ENCODE measurements at places on chromosomes 7 and 10.

- peak; percentile 68 for DNase-seq
Observed at GRCh38 chr10:125812128-125812750, 10.8 kb downstream of the UROS start.

DNA sequence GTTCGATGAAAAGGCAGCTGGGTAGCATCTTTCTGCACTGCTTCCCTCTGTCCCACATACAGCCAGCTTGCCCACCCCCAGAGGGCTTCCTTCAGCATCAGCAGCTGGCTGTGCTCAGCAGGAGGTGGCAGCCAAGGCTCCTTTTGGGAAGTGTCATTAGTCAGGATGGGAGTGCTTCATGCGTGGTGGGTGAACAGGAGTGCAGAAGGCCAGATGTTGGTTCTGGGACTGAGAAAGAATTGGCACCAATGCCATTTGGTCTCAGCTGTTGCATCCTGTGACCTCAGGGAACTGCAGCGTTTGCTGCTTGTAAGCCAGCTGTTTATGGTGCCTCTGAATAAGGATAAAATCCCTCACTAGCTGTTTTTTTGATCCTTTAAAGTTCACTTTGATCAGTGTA is 131.1 kb upstream of the SORCS3 start:
- no peak for DNase-seq

DNA sequence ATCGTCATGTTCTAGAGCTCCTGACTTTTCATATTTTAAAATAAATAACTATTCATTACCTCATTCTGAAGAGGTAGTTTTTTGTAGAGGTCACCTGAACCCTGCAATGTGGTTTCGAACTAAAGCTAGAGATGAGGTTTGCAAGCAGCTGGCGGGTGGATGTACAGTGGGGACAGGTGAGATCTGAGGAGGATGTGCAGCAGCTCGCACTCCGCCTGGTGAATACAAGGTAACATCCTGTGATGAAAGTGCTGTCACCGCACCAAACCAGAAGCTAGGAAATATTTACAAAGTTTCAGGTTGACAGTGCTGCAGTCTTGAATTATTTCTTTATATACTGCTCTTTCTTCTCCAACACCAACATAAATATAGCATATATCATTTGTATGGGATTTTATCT is 26.5 kb downstream of the NDUFB2 start:
- no peak for DNase-seq

- DNase-seq: no peak
Observed at GRCh38 chr7:99594948-99595745, 2.9 kb upstream of the TMEM225B start.

GRCh38 chr7:37187179-37187578 is 261.5 kb downstream of the ELMO1 start:
- no peak for DNase-seq

GRCh38 chr10:53839440-53840039 is 961.5 kb downstream of the PCDH15 start:
- DNase-seq: peak; percentile 12

- no peak for DNase-seq
Observed at GRCh38 chr7:44333911-44334733, 8.7 kb upstream of the CAMK2B start.

DNA sequence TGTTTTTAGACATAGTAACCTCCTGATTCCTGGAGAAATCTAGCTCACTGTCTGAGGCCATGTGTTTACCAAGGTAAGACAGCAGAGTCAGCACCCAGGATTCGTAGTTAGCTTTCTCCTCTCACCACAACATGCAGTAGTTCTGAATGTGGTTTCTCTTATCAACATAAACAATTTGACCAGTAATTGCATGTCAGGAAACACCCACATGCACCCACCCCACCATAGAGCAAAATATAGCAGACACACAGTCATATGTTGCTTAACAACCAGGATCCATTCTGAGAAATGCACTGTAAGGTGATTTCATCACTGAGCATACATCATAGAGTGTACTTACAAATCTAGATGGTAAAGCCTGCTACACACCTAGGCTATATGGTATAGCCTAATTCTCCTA is 1004.0 kb downstream of the ANKRD7 start:
- no peak for DNase-seq

DNA sequence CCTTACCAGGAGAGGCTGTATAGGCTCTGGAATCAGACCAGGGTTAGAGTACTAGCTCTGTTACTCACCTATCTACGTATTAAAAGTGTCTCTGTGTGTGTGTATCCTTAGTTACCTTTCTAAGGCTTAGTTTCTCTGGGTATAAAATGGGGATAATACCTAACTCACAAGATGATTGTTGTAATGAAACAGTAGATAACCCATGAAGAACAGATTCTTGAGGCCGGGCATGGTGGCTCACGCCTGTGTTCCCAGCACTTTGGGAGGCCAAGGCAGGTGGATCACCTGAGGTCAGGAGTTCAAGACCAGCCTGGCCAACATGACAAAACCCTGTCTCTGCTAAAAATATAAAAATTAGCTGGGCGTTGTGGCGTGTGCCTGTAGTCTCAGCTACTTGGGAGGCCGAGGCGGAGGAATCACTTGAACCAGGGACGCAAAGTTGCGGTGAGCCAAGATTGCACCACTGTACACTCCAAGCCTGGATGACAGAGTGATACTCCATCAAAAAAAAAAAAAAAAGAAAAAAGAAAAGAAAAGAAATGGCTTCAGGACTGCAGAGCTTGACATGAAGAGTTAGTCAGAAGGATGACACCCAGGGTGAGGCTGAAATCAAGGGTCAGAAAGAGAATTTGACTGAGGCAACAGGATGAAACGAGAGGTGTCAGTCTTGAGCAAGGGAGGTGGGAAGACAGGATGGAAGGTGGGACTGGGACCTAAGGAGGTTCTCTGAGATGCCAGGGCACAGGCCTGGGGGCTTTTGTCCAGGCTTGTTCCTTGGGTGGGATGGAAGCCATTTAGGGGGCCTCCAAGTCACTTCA is 33.4 kb downstream of the PRKAR2B start:
- DNase-seq: no peak

GRCh38 chr7:81264116-81264515 is 345.3 kb upstream of the SEMA3C start:
- no peak for DNase-seq
